ENCODE measurements at places on chromosomes 2 and 18. TPM values are rescaled to one million over a fixed set of nuclear protein-coding genes. Genes with fewer than 3 reads are reported as not detected.

Gene PRKAG3
- total RNA-seq: not detected

DNA sequence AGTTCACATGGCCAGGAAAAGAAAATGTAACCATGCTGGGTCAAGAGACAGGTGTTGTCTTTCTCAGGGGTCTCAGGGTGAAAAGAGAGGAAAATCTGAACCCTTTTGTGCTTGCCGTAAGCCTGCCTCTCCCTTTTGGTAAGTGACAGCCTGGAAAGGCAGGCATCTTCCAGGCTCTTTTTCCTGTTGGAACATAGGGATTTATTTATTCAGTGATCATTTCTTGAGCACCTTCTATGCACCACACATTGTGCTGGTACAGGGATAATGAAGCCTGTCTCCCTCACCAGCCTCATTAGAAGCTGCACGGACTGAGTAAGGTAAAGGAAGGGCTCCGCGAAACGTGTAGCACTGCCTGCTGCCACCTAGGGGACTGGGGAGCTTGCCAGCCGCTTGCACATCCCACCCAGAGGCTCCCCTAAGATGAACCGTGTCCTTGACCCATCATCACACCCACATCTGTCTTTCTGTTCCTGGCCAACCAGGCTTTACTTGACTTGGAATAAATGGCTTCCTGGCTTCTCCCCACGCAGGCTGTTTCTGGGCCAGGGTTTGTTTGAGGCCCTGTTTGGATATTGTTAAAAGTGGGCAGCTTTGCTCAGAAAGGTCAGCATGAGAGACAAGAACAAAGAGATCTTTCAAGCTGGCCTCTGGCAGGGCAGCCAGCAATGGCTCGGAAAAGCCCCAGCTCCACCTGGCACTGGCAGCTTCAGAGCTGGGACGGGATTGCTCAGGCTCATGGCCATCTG, 73.3 kb upstream of the MCFD2 start:
- no peak for DNase-seq

DNA sequence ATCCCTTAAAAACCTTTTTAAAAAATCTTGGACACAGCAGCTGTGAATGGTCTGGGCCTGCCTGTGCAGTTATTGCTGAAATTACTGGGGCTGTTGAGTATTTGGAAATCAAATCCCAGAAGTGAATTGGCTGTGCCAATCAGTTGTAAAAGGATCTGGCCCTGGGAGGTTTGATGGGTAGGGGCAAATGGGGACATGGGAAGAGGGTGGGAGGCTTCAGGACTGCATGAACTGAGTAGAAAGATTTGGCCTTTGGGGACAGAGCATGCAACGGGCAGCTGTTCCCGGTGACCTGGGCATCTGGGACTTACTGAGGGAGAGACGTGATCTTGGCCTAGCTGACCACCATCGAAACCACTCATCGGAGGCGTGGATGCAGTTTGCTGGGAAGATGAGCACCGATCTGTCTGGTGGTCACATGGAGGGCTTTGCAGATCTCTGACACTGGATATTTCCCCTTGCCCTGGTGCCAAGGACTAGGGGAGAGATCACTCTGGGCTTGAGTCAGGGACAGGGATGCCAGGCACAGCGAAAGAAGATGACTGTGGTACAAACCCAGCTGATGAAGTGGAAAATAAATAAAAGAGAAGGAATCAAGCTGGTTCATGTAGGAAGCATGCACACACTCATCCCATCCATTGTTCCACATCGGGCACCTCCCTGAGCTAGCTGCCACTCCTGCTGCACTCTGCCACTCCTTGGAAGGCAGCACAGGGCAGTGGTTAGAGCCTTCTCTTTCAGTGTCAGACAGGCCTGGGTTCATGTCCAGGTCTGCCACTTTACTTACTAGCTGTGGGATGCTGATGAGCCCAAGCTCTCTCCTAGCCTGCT, 58.4 kb downstream of the SEMA4F start:
- DNase-seq: no peak

GRCh38 chr2:112204411-112204810, 50.4 kb downstream of the ZC3H8 start:
- DNase-seq: no peak

DNA sequence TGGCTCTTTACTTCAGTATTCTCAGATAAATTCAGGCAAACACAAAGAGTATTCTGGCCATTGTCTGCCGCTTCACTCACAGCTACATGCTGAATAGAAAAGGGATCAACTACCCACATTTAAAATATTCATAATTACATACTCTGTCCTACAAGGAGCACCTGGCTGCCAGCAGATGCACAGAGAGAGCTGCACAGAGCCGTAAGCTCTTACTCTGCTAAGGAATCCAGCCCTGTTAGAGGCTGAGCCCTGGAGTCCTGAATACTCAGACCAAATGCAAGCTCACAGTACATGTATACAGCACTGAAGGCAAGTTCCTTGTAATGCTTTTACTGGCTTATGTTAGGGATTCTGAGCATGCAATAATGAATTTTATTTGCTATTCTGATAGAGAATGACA, 80.3 kb downstream of the FTCDNL1 start:
- DNase-seq: no peak

GRCh38 chr2:180291060-180291459, 284.0 kb upstream of the CWC22 start:
- no peak for DNase-seq

DNA sequence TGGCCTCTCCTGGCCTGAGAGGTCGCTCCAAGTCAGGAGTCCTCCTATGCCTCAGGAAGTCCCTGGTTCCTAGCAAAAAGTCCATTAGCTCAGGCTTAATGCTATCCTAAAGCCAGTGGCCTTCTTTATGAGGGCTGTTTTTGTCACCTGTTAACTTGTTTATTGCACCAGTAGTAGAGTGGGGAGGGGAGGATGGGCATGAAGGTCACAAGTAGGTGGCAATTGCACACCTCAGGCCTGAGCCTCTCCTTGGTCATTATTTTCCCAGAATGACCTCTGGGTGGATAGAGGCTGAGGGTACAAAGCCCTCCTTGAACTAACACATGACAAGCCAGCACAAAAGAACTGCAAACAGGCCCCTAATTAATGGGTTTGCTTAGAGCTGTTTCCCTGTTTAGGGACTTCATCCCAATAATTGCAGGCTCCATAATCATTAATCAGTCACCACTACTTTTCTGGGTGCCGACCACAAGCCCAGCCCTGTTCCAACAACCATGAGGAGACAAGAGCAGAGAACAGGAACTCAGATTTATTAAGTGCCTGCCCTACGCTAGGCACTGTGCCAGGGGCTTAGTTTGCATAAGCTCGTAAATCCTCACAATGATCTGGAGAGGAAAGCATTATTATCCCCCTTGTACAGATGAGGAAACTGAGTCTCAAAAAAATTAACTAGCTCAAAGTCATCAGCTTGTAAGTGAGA, 123.0 kb upstream of the PKDCC start:
- DNase-seq: no peak
